GM06990 (cell line): ENCODE measurements at places on chromosomes 13 and 19.

GRCh38 chr13:40656358-40656757 is 10.1 kb downstream of the FOXO1 start:
- DNase-seq = no peak

DNA sequence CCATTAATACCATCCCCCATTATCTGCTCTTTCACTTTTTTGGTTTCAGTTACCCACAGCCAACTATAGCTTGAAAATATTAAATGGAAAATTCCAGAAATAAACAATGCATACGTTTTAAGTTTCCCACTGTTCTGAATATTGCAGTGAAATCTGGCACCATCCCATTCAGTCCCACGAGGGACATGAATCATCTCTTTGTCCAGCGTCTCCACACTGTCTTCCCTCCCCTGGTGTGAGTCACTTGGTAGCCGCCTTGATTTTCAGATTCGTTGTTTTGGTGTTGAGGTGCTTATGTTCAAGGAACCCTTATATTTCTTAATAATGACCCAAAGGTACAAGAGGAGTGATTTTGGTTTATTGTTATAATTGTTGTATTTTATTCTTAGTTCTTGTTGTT is 246.1 kb downstream of the DCT start:
- DNase-seq = no peak

DNA sequence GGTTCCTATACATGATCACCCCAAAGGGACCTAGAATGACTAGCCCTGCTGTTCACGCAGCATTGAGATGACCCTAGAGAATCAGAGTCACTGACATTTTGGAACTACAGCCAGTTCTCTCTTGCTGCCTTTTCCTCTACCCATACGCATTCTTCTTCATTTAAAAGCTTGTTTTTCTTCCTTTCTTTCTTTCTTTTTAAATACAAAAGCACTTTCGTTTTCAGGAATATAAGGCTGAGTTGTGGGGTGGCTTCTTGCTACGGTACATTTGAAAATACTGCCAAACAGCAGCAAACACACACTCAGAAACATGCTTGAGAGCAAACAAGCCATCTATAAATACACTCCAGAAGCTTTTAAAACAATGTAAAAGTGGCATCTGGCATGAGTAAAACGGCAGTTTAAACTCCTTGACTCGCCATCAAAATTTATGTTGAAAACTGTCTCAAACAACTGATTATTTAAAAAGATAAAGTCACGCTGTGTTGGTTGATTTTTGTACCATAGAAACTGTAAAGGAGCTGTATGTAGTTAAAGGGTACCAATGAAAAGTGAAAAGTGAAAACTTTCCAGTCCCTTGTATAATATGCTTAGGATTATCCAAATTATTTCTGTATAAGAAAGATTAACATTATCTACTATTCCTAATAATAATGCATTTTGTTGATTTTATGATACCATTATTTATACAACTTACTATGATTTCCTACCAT is 95.6 kb downstream of the PCDH9 start:
- no peak for DNase-seq

DNA sequence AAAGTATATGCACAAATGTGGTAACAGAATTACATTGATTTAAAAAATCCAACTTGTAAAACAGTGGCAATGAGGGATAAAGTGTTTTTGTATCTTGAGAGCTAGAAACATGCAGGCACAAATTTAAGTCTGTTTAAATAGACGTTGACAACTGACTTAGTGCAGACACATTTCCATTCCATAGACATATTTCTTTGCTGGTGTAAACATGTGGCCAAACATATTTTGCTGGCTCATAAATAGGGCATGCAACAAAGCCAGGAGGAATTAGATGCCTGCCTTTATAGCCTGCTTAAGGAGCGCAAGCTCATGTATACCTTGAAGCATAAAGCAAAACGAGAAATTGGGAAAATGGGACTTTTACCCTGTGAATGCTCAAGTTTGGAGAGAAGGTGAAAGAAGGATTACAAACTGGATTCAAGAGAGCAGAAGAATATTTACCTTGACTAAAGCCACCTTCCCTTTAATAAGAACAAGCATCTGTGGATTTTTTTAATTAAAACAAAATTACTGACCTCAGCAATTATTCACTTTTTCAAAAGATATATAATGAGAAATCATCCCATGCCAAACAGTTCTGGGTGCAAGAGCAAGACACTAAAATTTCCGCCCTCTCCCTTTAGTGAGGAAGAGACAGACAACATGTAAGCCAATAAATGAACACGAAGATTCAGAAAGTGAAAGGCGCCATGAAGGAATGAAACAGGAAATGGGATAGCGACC is 71.0 kb downstream of the DCT start:
- no peak for DNase-seq

DNA sequence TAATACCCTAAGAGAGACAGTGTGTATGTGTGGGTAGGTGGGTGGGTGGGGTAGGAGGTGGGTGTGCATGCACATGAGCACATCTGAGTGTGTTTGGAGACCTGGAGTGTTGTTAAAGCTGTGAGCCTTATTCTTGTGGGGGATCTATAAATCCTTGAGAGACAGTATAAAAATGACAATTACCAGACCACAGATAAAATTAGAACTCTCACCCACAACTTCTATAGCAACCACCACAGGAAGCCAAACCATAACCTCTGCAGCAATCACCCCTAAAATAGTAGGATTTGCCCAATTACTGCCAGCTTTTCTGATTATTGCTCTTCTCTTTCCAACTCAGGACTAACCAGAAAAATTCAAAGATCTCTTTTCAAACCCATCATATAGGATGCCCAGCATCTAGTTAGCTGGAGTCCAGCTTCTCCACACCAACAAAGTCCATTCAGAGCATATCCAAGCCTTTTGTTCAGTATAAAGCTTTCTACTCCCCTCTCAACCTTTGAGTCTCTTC is 93.4 kb upstream of the SLITRK1 start:
- DNase-seq = no peak
